A549 (cell line): ENCODE measurements at places on chromosomes 7 and 10. TPM values are rescaled to one million over a fixed set of nuclear protein-coding genes. Genes with fewer than 3 reads are reported as not detected.

GRCh38 chr7:152521420-152522337 lies 85.9 kb upstream of the KMT2C start:
- peak; percentile 56 for DNase-seq

DNA sequence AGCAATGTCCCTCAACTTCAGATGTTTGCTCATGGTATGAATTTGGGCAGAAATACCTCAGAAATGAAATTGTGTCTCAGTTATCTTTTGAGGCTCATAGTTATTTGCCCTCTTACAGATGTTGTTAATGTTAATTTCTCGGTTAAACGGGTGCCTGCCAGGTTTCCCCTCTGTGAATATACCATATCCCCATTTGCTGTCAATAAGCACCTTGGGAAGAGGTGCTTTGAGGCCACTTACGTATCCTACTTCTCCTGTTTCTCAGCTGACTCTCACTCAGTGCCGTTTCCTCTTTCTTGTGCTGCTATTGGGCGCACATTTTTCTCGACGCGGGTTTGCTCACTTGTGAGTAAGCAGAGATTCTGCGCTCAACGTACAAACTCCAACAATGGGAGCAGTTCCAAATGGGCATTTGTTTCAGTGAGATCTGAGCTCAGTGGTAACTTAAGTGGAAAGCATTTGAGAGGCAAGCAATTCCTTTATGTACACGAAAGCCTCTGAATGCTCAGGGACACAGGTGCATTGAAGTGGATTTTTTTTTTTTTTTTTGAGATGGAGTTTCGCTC lies 34.8 kb upstream of the JAKMIP3 start:
- no peak for DNase-seq

DNA sequence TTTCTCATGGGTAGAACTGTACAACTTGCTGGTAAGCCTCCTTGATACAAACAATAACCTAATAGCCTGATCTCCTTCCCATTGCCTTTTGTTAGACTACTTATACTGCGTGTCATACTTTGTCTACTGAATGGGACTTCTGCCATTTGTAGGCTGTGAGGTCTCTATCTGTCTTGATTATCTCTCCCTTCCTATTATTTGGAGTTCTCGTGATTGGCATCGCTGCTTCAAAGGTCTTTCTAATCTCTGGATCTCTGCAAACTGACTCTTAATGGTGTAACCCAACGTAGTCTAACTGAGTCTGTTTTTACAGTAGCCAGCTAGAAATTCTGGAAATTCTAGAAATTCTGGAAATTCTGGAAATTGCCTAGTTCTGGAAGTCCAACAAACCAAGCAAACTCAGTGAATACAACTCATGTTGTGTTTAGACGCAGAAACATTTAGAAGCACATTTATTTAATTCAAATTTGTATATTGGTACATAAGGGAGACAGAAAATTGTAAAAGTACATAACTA lies 29.8 kb downstream of the PHYHIPL start:
- DNase-seq, result no peak

DNA sequence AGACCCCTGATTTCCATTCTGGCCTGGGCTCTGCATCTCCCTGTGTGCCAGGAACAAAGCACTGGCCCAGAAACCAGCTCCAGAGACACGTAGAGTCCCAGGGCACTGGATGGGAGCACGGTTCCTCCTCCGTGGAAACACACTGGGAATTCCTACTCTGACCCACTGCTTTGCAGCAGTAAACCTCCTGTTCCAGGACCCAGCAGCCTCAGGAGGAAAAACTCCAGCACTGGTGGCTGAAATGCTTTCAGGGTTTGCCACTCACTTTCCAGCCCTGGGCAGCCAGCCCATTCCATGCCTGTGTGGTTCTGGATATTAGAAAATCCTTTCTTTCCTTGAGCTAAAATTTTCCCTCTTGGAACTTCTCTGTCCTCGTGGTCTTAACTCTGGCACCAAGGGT lies 58.0 kb downstream of the FAM171A1 start:
- DNase-seq, result no peak

GRCh38 chr7:131765575-131765974 lies 209.1 kb upstream of the PODXL start:
- DNase-seq, result no peak

GRCh38 chr7:90210981-90211380 lies 559 bp upstream of the STEAP2 start:
- DNase-seq, result no peak

- DNase-seq, result no peak
Measured at GRCh38 chr7:46357851-46358250, 436.8 kb upstream of the IGFBP3 start.

DNA sequence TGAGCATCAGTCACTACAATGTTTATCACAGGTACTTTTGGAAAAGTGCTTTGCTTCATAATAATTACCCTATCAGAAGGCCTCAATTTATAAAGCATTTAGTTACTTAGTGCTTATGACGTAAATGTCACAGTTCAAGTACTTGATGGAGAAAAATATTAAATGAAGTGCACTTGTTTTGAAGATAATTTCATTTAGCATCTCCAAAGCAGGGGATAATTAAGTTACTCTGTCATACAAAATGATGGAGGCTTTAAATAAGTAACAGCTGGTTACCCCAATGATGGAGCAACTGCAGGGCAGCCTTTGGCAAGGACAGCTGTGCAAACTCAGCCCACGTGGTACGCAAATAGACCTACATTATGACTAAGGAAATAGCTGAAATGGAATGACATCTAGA lies 768.8 kb downstream of the GRM8 start:
- DNase-seq, result no peak

- DNase-seq, result no peak
Measured at GRCh38 chr7:125061-125475, 67.3 kb upstream of the FAM20C start.

DNA sequence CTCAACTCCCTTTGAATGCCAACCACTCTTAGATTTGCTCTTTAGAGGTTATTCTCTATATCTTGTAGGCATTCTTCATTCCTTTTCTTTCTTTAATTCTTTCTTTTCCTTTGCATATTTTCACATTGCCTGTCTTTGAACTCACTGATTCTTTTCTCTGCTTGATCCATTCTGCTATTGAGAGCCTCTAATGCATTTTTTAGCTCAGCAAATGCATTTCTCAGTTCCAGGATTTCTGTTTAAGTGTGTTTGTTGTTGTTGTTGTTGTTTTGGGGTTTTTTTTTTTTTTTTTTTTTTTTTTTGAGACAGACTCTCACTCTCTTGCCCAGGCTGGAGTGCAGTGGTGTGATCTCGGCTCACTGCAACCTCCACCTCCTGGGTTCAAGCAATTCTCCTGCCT lies 71.6 kb downstream of the FBXL13 start:
- no peak for DNase-seq

DNA sequence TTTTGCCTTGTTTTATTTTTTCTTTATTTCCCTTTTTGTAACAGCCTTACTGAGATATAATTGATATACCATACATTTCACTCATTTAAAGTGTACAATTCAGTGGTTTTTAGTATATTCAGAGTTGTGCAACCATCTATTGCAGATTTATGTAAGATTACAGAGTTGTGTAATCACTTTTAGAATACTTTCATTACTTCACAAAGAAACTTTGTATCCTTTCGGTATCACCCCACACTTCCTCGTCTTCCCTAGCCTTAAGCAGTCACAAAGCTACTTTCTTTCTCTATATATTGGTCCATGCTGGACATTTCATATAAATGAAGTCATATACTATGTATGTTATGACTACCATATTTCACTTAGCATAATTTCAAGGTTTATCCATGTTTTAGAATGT lies 74.6 kb downstream of the ATRNL1 start:
- no peak for DNase-seq

DNA sequence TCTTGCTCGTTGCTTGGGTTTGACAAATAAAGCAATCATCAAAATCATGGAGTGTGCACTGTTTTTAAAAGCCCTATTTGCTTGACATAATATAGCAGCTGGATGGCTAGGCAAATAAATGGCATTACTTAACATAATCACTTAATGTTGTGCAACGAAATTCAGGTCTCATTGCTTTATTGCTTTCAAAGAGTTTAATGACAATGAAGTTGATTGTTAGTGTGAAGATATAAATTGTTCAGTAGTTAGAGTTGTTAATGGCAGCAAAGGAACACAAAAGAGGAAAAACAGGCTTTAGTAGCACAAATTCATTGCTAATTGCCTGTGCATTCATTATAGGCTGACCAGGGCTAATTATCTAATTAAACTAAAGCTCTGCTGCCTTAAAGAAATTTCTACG lies 7.6 kb upstream of the ADO start:
- no peak for DNase-seq

DNA sequence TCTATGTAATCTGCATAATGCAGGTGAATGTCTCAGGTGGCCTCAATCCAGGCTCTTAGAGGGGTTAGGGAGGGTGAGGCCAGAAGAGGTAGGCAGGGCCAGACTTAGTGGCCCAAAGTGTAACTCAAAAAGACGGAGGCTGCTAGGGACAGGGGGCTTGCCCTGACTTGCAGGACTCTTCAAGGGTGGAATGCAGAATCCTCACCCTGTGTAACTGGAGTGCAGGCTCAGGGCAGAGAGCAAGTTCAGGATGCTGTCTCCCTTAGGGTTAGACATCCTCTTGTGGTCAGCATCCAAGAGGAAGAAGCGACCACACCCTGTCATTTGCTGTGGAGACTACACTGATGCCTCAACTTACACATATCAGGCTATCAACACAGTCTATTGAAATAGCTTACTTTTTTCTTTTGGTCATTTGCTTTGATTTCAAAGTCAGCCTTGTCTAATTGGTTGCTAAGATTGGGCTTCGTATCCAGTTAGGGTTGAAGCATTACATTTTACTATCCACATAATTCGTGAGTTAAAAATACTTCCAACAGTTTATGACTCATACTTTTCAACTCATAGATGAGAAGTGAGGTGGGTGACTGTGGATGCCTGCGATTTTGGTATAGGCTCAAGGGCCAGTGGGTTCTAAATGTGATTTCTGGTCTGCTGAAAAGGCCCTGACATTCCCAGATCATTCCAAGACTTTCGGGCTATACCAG lies 563.6 kb downstream of the SUGCT start:
- DNase-seq, result no peak

DNA sequence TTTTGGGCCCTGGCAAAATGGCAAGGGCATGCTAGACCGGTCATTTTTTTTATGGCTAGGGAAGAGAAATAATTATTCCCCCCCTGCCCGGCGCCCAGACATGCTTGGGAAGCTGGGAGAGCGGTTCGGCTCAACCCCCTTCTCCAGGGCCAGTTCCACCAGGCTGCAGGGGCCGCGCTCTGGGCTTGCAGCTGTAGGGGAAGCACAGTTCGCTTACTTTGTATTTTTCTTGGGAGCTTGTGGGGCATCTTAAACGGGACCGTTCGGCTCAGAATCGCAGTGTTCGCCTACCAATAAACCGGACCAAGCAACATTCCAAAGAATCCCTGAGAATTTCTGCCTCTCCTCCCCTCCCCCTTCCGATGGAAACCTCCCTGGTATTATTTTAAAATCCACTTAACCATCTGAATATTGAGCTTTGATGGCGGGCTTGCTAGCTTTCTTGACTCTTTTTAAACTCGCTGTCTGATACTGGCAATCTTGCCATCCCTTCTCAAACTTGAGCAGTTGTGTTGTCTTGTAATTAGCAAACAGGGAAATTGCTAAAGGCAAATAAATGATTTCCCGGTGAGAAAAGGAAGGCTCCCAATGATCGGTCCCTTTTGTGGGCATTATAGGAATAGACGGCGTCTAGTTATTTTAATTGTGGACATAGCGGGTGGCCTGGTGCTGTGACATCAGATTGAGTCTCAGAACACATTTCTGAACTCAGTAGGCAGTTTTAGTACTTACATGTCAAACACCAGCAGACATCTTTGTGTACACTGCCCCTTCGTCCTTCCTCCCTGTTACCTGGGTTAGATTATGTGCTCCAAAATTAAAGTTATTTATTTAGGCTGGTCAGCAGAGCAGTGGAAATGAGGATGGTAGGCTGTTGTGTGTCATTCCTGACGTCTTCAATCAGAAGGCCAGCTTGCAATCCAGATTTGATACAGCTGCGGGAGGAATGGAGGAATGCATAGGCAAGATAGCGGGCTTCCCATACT lies 3.4 kb downstream of the TCF7L2 start:
- DNase-seq, result peak; percentile 51

DNA sequence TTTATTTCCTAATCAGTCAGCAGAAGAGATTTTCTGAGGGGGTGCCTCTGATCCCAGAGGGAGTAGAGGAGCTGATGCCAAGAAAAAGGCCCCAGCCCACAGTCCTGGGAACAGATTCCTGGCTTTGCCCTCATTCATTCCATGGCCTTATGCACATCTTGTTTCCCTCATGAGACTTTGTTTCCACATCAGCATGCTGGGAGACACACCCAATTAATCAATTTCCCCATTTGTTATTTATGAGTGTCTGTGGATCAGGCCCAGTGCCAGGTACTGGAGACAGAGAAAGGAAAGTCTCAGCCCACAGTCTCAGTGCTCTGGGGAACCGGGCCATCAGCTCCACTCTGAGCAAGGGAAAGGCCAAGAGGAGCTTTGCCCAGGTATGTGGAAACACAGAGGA lies 496.2 kb upstream of the ZMIZ1 start:
- DNase-seq, result no peak

DNA sequence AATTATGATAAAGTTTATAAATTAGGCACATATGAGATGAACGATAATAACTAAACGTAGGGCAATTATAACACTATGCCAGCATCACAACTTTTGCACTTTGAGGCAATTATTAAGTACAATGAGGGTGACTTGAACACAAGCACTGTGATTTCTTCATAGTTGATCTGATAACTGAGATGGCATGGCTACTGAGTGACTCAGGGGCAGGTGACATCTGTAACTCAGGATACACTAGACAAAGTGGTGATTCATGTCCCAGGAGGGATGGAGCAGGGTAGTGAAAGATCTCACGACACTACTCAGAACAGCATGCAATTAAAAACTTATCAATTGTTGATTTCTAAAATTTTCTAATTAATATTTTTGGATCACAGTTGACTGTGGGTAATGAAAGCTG lies 98.3 kb upstream of the ARHGAP21 start:
- DNase-seq, result peak; percentile 48

DNA sequence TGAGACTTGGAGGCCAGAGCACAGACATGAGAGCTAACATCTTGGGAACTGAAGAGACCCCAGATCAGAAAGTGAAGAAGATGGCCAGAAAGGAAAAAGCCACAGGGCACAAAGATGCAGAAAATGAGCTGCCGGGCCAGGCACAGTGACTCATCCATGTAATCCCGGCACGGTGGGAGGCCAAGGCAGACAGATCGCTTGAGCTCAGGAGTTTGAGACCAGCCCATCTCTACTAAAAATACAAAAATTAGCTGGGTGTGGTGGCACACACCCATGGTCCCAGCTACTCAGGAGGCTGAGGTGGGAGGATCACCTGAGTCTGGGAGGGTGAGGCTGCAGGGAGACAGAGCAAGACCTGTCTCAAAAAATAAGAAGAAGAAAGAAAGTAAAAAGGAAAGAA lies 81.4 kb upstream of the MGMT start:
- DNase-seq, result no peak

- peak; percentile 10 for DNase-seq
Measured at GRCh38 chr10:118238573-118239235, 103.4 kb downstream of the FAM204A start.

GRCh38 chr7:64885520-64886240 lies 17.4 kb upstream of the ZNF273 start:
- no peak for DNase-seq

CPA4 gene
- 7.5 to 15.0 TPM (median 7.7 TPM) in 3 replicates for polyA plus RNA-seq

ASB13 gene
- polyA plus RNA-seq, result 9.0 to 10.9 TPM (median 10.5 TPM) in 3 replicates

OPN4 gene
- polyA plus RNA-seq, result not detected in 3 replicates

PLEKHS1 gene
- polyA plus RNA-seq, result 0.03 to 0.09 TPM (median 0.08 TPM) in 3 replicates

GIMAP5 gene
- polyA plus RNA-seq, result not detected in 3 replicates

IFIT1B gene
- not detected in 3 replicates for polyA plus RNA-seq
